Activated CD4-positive, alpha-beta T cell treated with anti-CD3 and anti-CD28 coated beads, Interleukin-2, amount 50 U/mL, for 4 hours (primary cell): ENCODE measurements at places on chromosomes 16 and 17.
A peak's percentile ranks its signal among the peaks of the same experiment; 100 is the strongest.

GRCh38 chr17:42179911-42180410, 981 bp downstream of the KCNH4 start:
- DNase-seq = no peak

GRCh38 chr16:83285921-83286320, 521.9 kb upstream of the HSBP1 start:
- DNase-seq = no peak

- DNase-seq = peak; percentile 78
Measured at GRCh38 chr17:39863918-39864746, at the start of gene IKZF3. Gene IKZF3, minus strand, starts transcription at chr17:39864312. Its CDS starts 186 bp downstream, at chr17:39864126.

DNA sequence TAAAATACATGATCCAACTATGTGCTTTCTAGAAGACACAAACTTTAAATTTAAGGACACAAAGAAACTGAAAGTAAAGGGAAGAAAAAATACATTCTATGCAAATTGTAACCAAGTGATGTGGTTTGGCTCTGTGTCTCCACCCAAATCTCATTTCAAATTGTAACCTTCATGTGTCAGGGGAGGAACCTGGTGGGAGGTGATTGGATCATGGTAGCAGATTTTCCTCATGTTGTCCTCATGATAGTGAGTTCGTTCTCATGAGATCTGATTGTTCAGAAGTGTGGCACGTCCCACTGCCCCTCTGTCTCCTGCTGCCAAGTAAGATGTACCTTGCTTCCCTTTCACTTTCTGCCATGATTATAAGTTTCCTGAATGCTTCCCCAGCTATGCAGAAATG, 15.0 kb downstream of the OR1A1 start:
- DNase-seq = no peak

DNA sequence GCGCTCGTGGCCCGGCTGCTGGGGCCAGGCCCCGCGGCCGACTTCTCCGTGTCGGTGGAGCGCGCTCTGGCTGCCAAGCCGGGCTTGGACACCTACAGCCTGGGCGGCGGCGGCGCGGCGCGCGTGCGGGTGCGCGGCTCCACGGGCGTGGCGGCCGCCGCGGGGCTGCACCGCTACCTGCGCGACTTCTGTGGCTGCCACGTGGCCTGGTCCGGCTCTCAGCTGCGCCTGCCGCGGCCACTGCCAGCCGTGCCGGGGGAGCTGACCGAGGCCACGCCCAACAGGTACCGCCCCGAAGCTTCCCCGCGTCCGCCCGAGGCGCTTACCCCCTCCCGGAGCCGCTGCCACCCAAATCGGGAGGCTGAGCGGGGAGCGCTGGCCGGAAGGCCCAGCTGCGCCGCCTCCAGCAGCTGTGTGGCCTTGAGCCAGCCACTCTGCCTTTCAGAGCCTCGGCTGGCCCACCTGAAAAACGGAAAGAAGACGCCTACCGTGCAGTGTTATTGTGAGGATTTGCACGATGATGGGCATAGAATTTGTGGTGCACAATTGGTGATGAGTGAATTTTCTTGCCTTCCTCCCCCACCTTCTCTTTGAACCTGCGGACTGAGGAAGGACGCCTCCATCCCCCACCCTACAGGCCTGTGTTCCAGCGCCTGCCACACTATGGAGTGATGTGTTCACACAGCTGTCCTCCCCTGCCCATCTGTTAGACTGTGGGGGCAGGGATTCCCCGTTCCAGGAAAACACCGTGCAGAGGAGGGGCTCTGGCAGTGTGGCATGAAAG, 523 bp downstream of the NAGLU start:
- DNase-seq = peak; percentile 56

- DNase-seq = no peak
Measured at GRCh38 chr17:68378268-68379176, 78.8 kb downstream of the WIPI1 start.

DNA sequence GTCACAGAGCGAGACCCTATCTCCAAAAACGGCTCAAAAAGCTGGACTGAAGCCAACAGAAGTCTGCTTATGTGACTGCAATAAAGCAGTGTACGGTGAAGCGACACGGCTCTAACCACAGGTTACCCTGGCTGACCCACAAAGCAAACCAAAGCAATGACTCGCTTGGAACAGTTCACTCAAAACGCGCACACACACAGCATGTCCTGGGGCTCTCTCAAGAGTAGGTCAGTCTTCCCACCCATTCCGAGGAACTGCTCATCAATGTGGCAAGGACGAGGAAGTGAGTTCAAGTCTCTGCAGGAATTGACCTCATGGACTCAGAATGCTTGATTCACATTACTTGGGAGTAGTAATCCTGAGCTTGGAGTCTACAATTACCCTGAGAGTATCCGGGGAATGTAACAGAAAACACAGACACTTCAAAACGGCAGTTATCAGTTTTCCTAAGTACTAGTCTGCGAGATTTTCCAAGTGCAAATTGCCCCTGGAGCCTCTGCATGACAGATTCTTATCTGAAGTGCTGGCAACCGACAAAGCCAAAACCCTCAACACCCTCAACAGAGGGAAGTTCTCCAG, 25.4 kb downstream of the PELP1 start:
- DNase-seq = no peak

- DNase-seq = no peak
Measured at GRCh38 chr17:8140065-8141029, 11.9 kb downstream of the PER1 start.
